GM12878 (cell line): ENCODE measurements at places on chromosomes 12 and 14. TPM values are rescaled to one million over a fixed set of nuclear protein-coding genes. Genes with fewer than 3 reads are reported as not detected.

DNA sequence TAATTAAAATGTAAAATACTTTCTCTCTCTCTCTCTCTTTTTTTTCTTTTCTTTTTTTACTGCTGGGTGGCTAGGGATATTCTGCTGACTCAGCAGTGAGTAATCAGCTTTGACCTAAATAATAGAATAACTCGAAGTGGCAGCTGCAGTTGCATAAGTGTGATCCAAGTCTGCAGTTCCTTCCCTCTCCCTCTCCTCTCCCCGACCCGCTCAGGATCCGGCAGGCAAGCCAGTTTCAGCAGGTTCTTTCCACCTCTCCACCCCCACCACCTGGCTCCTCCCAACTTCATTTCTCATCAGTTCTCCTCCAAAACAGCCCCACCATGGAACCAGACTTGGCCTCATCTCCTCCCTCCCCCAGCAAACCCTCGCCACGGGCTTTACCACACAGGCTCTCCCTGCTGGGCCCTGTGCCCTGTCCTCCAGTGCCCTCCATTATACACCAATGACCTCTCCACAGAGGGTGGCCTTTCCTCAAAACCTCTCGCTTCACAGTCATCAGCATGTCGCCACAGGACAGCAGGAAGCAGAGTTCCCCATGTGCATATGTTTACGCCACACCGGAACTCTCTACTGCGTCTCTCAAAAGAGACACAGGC is 22.4 kb downstream of the SLC7A8 start:
- H3K27me3 ChIP-seq, result peaks cover 5% of the 10 kb centered on the region
- no peak overlapping the region for H3K4me3 ChIP-seq
- H3K27ac ChIP-seq, result no peak overlapping the region
- no peaks in the 10 kb centered on the region for H3K36me3 ChIP-seq
- DNase-seq, result no peak

- H3K36me3 ChIP-seq, result no peaks in the 10 kb centered on the region
- no peak for DNase-seq
- H3K4me1 ChIP-seq, result no peaks in the 10 kb centered on the region
- H3K4me3 ChIP-seq, result no peak overlapping the region
- no peak overlapping the region for H3K27ac ChIP-seq
Observed at GRCh38 chr14:36996857-36997590, 175.4 kb downstream of the SLC25A21 start.

- peak overlapping the region; percentile 86 for H3K4me3 ChIP-seq
- DNase-seq, result no peak
- H3K27me3 ChIP-seq, result no peaks in the 10 kb centered on the region
- H3K4me1 ChIP-seq, result peaks cover 46% of the 10 kb centered on the region
Observed at GRCh38 chr14:89617481-89618329, 200.7 kb upstream of the FOXN3 start.

DNA sequence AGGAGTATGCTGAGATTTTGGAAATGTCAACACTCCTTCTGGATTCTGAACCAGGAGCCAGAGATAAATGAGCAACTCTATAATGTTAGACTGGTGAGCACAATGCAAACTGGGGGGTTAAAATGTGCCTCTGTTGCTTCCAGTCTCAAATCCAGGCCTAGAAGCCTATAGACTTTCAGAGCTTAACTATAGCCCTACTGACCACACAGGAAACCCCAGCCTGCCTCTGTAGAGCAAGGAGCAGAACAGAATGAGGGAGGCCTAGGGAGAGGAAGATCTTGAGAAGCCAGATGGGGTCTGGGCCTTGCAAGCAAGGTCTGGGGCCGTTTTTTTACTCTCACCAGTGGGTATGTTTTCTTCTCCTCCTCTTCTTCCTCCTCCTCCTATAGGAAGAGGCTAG is 225.4 kb upstream of the KITLG start:
- no peak for DNase-seq
- H3K27me3 ChIP-seq, result no peaks in the 10 kb centered on the region
- H3K27ac ChIP-seq, result no peak overlapping the region
- H3K4me3 ChIP-seq, result no peak overlapping the region
- no peaks in the 10 kb centered on the region for H3K36me3 ChIP-seq

DNA sequence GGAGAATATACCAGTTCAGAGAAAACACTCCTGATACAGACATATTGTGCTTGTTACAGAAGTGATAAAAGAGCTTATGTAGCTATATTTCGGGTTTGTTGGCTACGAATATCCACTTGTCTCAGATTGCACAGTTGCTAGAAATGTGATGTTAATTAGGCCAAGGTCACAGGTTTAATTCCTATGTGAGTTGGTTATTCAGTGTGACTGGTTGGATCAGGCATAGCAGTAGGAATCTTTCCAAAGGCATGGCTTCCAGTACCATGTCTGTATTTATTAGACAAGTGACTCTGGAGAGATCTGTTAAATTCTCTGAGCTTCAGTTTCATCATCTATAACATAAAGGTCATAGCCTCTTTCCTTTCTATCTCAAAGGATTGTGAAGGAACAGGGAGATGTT is 152.7 kb upstream of the KITLG start:
- no peaks in the 10 kb centered on the region for H3K4me1 ChIP-seq
- no peak overlapping the region for H3K4me3 ChIP-seq
- DNase-seq, result no peak

- H3K36me3 ChIP-seq, result 0 out of 2 replicates have a peak, but pooled peaks cover under 1% of the 10 kb centered on the region
- H3K4me1 ChIP-seq, result peaks cover 38% of the 10 kb centered on the region
- H3K4me3 ChIP-seq, result 0 out of 2 replicates have a peak overlapping the region, but pooled peaks have one; percentile 9
- peak overlapping the region; percentile 19; the same call in 1 of the 2 replicates for H3K27ac ChIP-seq
- DNase-seq, result no peak
Observed at GRCh38 chr14:50524731-50525515, 7.4 kb downstream of the MAP4K5 start.

- peak overlapping the region; percentile 46; the same call in 1 of the 2 replicates for H3K27ac ChIP-seq
- no peak for DNase-seq
- no peaks in the 10 kb centered on the region; the same call in 1 of the 2 replicates for H3K36me3 ChIP-seq
- H3K4me1 ChIP-seq, result peaks cover 27% of the 10 kb centered on the region
- H3K4me3 ChIP-seq, result peak overlapping the region; percentile 72; the same call in 1 of the 2 replicates
- no peaks in the 10 kb centered on the region; the same call in 1 of the 2 replicates for H3K27me3 ChIP-seq
Observed at GRCh38 chr12:47820631-47821345, 1.1 kb upstream of the HDAC7 start.

GRCh38 chr12:78398750-78399149 is 465.8 kb upstream of the SYT1 start:
- H3K4me3 ChIP-seq, result no peak overlapping the region
- H3K4me1 ChIP-seq, result no peaks in the 10 kb centered on the region
- no peaks in the 10 kb centered on the region for H3K36me3 ChIP-seq
- no peak for DNase-seq

DNA sequence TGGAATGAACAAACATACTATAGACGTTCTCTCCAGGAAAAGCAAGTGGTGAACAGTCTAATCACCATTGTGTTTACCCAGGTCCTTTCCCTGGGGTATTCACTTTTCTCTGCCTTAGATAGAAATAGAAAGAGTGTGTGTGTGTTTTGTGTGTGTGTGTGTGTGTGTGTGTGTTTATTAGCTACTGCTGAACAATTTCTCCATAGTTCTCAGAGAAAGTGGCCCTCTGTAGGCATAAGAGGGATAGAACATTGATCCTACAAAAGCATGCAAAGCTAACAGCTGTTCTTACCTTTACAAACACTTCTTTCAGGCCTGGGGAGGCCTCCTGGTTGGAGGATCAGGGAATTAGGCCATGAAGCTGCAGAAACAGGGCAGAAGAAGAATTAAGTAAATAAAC is 665.7 kb upstream of the TBX3 start:
- H3K27me3 ChIP-seq, result no peaks in the 10 kb centered on the region
- DNase-seq, result no peak
- H3K27ac ChIP-seq, result no peak overlapping the region
- H3K4me3 ChIP-seq, result no peak overlapping the region
- H3K4me1 ChIP-seq, result no peaks in the 10 kb centered on the region

- H3K36me3 ChIP-seq, result no peaks in the 10 kb centered on the region
- no peaks in the 10 kb centered on the region for H3K4me1 ChIP-seq
- H3K4me3 ChIP-seq, result no peak overlapping the region
- H3K27me3 ChIP-seq, result peaks cover 4% of the 10 kb centered on the region; the same call in 1 of the 2 replicates
Observed at GRCh38 chr12:452667-453210, 7.0 kb upstream of the B4GALNT3 start.

DNA sequence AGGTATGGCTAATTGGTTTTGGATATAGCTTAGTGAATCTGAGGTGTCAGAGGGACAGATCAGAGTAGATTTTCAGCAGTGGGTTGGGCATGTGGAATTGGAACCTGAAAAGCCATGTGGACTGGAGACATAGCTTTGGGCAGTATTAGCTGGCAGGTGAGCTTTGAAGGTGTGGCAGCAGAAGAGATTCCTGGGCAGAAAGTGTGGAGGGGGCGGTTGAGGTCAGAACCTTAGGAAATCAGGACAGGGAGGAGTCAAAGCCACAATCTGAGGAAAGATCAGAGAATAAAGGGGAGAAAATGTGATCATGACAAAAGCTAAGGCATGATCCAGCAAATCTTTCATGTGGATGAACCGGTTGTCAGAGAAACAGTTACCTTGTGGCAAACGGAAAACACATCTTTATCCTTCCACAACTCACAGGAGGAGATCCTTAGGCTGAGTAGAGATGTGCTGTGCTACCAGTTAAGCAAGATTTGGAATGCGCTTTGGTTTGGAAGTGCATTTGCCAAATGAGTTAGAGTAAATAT is 56.4 kb downstream of the PTGER2 start:
- H3K27ac ChIP-seq, result no peak overlapping the region
- DNase-seq, result no peak
- no peaks in the 10 kb centered on the region for H3K4me1 ChIP-seq
- no peaks in the 10 kb centered on the region for H3K36me3 ChIP-seq
- H3K27me3 ChIP-seq, result peaks cover 2% of the 10 kb centered on the region; the same call in 1 of the 2 replicates

- no peak overlapping the region for H3K27ac ChIP-seq
- peaks cover 7% of the 10 kb centered on the region for H3K36me3 ChIP-seq
- no peak for DNase-seq
- no peak overlapping the region for H3K4me3 ChIP-seq
Observed at GRCh38 chr14:21350539-21350938, 33.3 kb downstream of the SUPT16H start.

DNA sequence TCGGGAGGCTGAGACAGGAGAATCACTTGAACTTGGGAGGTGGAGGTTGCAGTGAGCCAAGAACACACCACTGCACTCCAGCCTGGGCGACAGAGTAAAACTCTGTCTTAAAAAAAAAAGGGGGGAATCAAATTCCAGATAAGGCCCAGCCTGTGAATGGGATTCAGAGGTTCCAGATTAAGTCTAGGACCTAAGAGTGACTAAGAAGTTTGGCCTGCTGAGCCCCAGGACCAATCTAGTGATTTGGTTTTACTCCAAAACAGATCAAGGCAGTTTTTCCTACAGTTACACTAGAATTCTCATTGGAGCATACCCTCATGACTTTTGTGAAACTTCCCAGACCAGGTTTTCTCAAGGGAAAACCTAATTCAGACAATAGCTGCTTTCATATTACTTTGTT is 22.8 kb downstream of the EXOC5 start:
- no peaks in the 10 kb centered on the region for H3K4me1 ChIP-seq
- H3K27me3 ChIP-seq, result no peaks in the 10 kb centered on the region
- DNase-seq, result no peak
- no peak overlapping the region for H3K27ac ChIP-seq

- no peak overlapping the region for H3K4me3 ChIP-seq
- no peaks in the 10 kb centered on the region for H3K36me3 ChIP-seq
Observed at GRCh38 chr12:4099276-4099675, 174.3 kb upstream of the CCND2 start.

- H3K27ac ChIP-seq, result no peak overlapping the region
- DNase-seq, result no peak
Observed at GRCh38 chr14:59699442-59699841, 122.8 kb upstream of the CCDC175 start.

DNA sequence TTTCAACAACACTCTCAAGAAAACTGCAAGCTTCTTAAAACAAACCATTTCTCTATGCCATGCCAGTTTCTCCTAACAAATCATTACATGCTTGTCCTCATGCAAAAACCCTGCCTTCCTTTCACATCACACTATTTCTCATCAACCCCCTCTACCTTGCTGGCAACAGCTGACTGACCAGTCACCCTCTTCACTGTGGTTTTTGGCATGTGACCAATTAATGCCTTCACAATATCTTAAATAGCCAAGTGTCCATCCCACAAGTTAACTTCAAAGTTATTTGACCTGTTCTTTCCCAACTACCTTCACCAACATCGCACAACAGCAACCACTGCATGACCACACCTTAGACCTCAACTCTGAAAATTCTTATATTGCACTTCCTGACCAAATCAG is 159.6 kb downstream of the CEP128 start:
- no peaks in the 10 kb centered on the region for H3K4me1 ChIP-seq
- no peaks in the 10 kb centered on the region for H3K27me3 ChIP-seq
- no peaks in the 10 kb centered on the region for H3K36me3 ChIP-seq

- H3K4me3 ChIP-seq, result no peak overlapping the region
- no peaks in the 10 kb centered on the region; the same call in 1 of the 2 replicates for H3K27me3 ChIP-seq
- peak; percentile 13 for DNase-seq
- H3K36me3 ChIP-seq, result no peaks in the 10 kb centered on the region
- H3K27ac ChIP-seq, result no peak overlapping the region
Observed at GRCh38 chr14:67526676-67527459, 6.2 kb upstream of the PLEKHH1 start.

DNA sequence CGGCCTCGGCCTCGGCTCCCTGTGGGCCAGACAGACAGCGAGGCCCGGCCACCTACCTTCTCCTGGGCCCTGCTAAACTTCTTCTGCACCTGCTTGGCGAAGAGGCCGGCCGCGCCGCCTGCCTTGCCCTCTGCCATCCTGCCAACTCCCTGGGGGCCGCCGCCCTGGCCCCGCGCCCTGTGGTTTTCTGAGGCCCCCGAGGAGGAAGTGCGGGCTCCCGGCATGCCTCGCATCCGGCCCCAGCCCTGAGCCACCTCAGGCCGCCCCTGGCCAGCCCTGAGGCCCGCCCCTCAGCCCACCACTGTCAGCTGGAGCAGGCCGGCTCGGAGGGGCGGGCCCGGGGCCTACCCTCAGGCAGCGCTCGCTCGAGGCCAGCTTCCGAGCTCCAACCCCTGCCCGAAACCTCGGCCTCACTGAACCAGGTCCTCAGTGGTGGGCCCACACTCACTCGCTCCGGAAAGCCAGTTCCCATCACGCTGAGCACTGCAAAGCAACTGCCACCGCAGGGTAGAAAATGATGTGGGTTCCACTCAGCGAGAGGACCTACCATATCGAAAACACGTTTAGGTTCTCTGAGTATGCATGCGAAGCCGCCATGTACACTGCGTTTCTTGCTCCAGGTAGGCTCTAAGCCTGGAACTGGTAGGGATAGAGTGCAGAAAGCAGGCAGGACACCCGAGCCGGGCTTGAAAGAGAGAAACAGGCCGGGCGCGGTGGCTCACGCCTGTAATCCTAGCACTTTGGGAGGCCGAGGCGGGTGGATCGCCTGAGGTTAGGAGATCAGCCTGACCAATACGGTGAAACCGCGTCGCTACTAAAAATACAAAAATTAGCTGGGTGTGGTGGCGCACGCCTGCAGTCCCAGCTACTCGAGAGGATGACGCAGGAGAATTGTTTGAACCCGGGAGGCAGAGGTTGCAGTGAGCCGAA is at the start of gene BIN2:
Gene BIN2, minus strand, starts transcription at position 209 of the 930 bp plus-strand sequence. Its CDS starts 72 bp downstream, at position 137.
- DNase-seq, result no peak
- peaks cover 56% of the 10 kb centered on the region for H3K4me1 ChIP-seq
- peak within 1 kb of the TSS; percentile 97 for H3K27ac ChIP-seq
- H3K36me3 ChIP-seq, result no peaks in the 10 kb centered on the region

GRCh38 chr12:132486168-132486567 is 3.8 kb upstream of the FBRSL1 start:
- H3K4me1 ChIP-seq, result peaks cover 21% of the 10 kb centered on the region
- no peaks in the 10 kb centered on the region for H3K27me3 ChIP-seq
- no peaks in the 10 kb centered on the region for H3K36me3 ChIP-seq
- no peak overlapping the region for H3K4me3 ChIP-seq

TPH2 gene
- not detected in 2 replicates for polyA plus RNA-seq

CCDC196 gene
- polyA plus RNA-seq, result 0.07 and 0.28 TPM in 2 replicates

DRAM1 gene
- polyA plus RNA-seq, result 80.0 and 91.5 TPM in 2 replicates

RNASE7 gene
- polyA plus RNA-seq, result not detected in 2 replicates

BATF gene
- 133 and 139 TPM in 2 replicates for polyA plus RNA-seq

PTPRO gene
- polyA plus RNA-seq, result 1.2 and 1.5 TPM in 2 replicates

LPAR5 gene
- 5.3 and 5.4 TPM in 2 replicates for polyA plus RNA-seq

C12orf56 gene
- polyA plus RNA-seq, result not detected in 2 replicates

MAP1LC3B2 gene
- polyA plus RNA-seq, result 2.7 and 2.9 TPM in 2 replicates

TMPRSS12 gene
- not detected in 2 replicates for polyA plus RNA-seq

SYT1 gene
- polyA plus RNA-seq, result 0.10 TPM in 2 replicates

PRB2 gene
- polyA plus RNA-seq, result not detected in 2 replicates

SMCO2 gene
- polyA plus RNA-seq, result 0.23 TPM in 1 of 2 replicates, not detected in the other
